ENCODE measurements at places on chromosomes 7 and 10. TPM values are rescaled to one million over a fixed set of nuclear protein-coding genes. Genes with fewer than 3 reads are reported as not detected.

The STOX1 gene
- 1.2 TPM for total RNA-seq

The KCP gene
- 0.36 TPM for total RNA-seq

The CUBN gene
- total RNA-seq = 2.2 TPM

The GDF2 gene
- 0.08 TPM for total RNA-seq

The HSPA12A gene
- total RNA-seq = 59.3 TPM

The HGF gene
- total RNA-seq = 1.7 TPM

The PTF1A gene
- 0.38 TPM for total RNA-seq

The HOXA13 gene
- total RNA-seq = 0.33 TPM

The GALNT17 gene
- total RNA-seq = 3.2 TPM

The XPNPEP1 gene
- 87.7 TPM for total RNA-seq

The CTAGE15 gene
- total RNA-seq = 0.89 TPM

The TBXAS1 gene
- total RNA-seq = 0.45 TPM

The TMEM225B gene
- total RNA-seq = 0.85 TPM

The SLC18A3 gene
- 3.5 TPM for total RNA-seq

The GPR26 gene
- 0.16 TPM for total RNA-seq

The PDE1C gene
- 184 TPM for total RNA-seq

- ATAC-seq = no peak
Observed at GRCh38 chr10:34524369-34525091, 290.6 kb downstream of the PARD3 start.

DNA sequence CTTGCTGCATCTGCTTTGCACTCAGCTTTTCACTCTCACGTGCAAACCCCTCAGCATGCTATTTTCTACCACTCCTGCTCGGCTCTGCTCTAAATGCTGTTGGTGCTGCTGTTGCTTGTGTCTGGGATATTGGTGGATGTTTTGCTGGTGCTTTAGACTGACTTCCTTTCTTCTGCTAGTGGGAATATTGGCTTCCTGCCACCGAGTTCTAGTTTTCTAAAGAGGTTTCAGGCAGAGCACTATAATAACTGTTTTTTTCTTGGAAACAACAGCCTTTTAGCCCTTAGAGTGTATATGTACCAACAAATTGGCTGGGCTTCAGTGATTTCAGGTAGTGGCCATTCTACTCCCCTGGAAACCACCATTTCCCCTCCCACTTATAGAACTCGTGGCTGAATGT is 27.8 kb downstream of the TMEM236 start:
- ATAC-seq = no peak

DNA sequence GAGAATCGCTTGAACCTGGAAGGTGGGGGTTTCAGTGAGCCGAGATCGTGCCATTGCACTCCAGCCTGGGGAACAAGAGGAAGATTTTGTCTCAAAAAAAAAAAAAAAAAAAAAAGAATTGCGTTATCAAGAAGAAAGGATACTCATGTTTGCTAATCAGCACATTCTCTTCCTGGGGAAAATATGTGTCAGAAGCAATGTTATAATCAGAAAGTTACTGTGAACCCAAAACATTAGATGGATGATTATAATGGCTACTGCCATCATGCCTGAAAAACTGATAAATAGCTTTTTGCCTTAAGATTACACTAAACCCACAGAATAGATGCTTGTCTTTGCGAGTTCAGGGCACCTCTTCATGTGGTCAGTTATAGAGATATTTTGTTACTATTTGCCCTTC is 24.3 kb upstream of the GNAI1 start:
- no peak for ATAC-seq

DNA sequence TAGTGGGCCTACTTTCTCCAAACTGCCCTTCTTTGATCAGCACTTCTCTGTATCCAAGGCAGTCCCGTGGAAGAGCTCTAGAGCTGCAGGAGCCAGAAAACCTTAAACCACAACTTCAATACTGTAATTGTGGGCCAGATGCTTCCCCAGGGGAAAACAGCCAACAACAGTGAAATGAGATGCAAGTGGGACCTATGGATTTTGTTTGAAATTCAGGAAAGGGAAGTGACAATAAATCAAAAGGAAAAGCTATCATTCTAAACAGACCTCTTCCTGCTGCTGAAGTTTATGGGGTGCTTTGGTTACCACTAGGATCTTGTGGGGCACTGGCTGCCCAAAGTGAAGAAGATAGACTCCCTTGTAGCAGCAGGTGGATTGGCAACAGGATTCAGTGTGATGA is 1031.7 kb downstream of the LRMDA start:
- no peak for ATAC-seq

DNA sequence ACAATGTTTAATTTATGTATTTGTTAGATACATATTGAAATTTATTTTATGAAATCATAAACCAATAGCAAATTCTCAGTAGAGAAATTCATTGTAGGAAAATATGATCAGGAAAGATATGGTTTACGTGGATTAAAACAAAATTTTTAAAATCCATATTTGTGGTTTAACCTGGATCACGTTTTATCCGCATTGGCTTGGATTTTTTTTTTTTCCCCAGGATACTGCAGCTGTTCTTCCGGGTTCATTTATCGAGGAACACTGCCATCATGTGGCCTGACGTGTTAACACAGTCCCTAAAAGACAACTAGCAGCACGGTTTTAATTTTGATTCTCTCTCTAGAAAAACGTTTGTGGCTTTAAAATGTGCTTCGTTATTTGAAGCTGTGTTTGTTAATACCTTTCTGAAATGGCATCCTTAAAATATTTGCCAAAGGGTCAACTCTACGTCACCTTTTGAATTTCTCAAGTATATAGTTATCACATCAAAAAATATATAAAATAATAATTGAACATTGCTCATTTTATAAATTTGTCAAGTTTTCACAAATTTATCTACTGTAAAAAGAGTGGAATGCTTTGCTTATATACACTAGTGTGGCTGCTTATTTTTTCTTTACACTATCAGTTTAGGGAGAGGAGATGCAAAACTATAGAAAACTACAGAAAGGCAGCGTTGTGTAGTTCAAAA is 8.7 kb upstream of the ASB4 start:
- peak; percentile 36 for ATAC-seq

GRCh38 chr10:14077430-14077829 is 253.3 kb downstream of the FRMD4A start:
- ATAC-seq = no peak

DNA sequence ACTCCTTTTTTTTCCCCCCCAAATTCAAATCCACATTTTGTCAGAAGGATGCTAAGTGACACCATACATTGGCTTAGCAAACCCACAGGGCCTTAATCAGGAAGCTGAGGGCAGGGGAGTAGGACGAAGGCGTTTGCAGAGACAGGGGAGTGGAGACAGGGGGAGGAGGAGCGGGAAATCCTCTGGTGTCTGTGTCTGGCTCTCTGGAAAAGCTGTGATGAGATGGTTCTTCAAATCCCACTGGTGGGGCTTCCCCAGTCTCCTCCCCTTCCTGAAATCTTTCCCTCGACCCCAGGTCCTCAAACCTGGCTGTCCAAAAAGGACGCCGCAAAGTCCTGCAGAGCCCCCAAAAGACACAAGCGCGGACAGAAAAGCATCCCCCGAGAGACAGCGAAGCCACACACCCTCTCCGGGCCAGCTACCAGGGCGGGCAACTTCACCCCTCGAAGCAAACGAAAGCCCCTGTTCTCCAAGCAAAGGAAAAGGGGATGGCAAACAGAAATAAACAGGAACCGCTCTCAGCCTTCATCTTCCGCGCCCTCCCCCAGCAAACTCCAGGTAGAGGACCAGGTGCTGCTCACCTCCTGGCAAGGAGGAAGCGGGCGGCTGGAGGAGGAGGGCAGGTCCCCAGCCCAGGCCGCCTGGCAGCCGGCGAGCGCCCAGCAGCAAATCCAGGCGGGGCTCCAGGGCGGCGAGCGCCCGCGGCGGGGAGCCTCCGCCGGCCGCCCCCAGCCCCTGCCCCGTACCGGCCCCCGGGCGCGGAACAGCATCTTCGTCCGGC is 520 bp downstream of the ELAPOR2 start:
- ATAC-seq = peak; percentile 71

GRCh38 chr7:27652518-27652917 is 10.2 kb downstream of the HIBADH start:
- ATAC-seq = no peak

- ATAC-seq = peak; percentile 22
Observed at GRCh38 chr7:101681170-101682007, 52.3 kb upstream of the MYL10 start.

GRCh38 chr7:17903337-17903736 is 37.0 kb downstream of the SNX13 start:
- ATAC-seq = no peak

DNA sequence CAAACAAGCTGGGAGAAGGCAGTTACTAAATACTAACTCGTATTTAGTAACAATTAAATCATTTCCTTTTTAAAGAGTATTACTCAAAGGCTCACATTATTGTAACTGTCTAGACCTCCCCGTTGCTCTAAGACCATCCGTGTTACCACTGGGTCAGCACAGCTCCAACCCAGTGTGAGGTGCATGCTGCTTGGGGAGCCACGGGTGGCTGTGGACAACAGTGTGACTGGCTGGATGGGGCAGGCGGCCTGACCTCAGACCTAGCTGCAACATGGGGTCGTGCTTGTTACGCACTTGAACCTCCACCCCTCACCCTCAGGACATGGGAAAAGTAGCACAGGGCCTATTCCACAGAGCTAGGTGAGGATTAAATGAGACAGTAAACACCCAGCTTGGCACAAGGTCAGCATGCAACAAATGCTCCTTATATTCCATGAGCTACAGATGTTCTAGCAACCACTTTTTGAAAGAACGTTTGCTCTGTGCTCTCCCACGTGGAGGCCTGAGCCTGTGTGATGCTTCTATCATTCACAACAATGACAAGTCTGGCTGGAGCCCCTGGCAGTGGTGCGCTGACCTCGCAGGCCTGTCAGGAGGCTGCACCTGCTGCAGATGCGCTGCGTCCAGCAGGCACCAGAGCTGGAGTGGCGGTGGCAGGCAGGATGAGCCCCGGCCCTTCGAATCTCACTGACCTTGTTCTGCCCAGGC is 135.7 kb downstream of the PKD1L1 start:
- ATAC-seq = peak; percentile 74

GRCh38 chr7:80891259-80891544 is 27.6 kb downstream of the SEMA3C start:
- no peak for ATAC-seq

- ATAC-seq = no peak
Observed at GRCh38 chr10:32627183-32627582, 181.2 kb downstream of the CCDC7 start.

GRCh38 chr7:113370910-113371309 is 252.6 kb upstream of the SMIM30 start:
- no peak for ATAC-seq

- ATAC-seq = peak; percentile 85
Observed at GRCh38 chr10:7133278-7133677, 277.6 kb downstream of the SFMBT2 start.

DNA sequence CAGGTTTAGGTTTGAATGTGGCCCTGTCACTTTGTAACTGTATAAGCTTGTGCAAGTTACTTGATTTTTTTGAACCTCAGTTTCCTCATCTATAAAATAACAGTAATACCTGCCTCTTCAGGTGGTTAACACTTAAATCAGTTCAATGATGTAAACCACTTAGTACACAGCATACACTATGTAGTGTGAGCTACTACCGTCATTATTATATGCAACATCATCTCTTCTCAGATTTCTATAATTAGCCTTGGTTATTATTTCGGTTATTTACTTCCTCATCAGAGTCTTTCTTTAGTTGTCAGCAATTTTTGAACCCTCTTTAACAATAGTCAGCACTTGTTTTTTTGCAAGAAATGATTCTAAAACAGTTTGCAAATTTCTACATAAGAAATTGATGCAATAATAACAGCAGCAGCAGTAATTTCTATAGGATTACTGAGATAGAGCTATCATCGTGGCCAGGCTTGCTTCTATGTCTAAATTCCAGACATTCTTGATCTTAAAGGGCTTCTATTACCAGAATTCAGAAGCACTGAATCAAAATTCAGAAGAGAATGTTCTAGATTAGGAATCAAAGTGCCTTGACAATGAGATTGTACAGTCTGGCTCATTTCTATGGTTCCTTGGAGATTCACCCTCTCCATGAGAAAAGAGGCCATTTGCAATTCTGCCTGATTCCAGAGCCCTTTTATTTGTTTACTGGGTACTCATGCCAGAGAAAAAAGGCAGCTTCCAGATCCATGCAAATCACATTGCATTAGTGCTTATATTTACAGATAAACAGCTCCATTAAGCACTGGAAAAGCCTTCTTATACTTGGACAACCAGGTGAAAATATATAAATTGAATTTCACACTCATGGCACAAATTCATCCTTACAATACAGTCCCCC is 25.0 kb upstream of the WDR11 start:
- no peak for ATAC-seq

GRCh38 chr7:16652888-16653287 is 6.9 kb downstream of the BZW2 start:
- no peak for ATAC-seq

GRCh38 chr10:82149674-82150073 is 274.7 kb downstream of the NRG3 start:
- peak; percentile 83 for ATAC-seq

GRCh38 chr7:93476491-93477344 is 97.8 kb downstream of the CALCR start:
- no peak for ATAC-seq

GRCh38 chr10:19577807-19578206 is 238.4 kb upstream of the PLXDC2 start:
- ATAC-seq = no peak

- peak; percentile 91 for ATAC-seq
Observed at GRCh38 chr7:127755521-127755920, 103.5 kb downstream of the SND1 start.

DNA sequence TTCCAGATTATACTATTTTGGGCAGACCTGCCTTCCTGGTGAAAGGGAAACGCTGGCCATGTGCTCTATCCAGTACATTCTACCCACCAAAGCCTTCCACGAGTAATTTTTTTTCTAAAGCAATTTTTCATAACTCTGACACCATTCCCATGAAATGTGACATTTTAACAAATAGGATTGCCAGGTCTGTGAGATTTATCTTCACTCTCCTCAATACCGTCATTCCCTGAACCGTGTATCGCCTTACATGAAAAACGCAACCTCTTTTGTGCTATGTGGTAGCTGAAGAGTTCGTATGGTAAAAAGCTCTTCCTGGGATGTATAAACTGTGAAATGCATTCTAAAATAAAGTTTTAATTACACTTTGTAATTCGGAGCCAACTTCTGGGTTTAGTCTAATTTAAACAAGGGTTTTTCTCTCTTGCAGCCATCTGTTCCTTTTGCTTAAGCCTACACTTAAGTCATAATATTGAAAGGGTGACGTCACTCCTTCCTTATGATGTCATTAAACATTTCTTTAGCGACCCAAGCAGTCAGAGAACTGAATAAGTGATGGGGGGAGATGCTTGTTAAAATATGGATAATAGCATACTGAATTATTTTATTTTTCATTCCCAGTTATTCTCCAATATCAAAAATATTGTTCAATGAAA is 27.7 kb downstream of the C1QL3 start:
- no peak for ATAC-seq

DNA sequence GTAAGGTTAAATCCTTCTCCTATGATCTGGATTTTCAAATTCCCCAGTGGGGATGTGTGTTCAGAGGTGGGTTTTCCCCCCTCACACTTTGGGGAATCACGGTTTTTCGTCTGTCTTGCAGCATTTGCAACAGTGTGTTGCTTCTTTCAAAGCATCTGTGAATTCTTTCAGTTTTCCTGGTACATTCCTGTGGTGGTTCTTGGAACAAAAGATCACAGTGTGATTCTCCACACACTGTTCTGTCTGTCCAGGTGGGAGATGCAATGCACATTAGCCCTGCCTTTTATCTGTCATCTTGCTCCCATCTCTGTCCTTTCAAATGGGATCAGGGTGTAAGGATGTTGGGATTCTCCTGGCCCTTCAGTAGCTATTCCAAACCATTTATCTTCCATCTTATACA is 11.8 kb downstream of the AGK start:
- ATAC-seq = no peak
